NCI-H2171 treated with DMSO at 0.1 percent for 48 hours (cell line): ENCODE measurements at places on chromosomes 1 and 21.
A peak's percentile ranks its signal among the peaks of the same experiment; 100 is the strongest.

GRCh38 chr1:182588500-182589396, at the start of gene RNASEL:
Gene RNASEL (minus strand): TSS chr1:182589256. CDS start chr1:182586806, 2,450 bp downstream.
- peak; percentile 30 for DNase-seq

- DNase-seq = no peak
These were observed 4.9 kb downstream of the TNFRSF25 start for GRCh38 chr1:6461051-6461530.

GRCh38 chr1:151519667-151520066, 8.5 kb downstream of the CGN start:
- DNase-seq = no peak

- DNase-seq = no peak
These were observed 10.5 kb downstream of the KCNJ15 start for GRCh38 chr21:38267136-38267755.

- DNase-seq = no peak
These were observed 36.8 kb upstream of the AHCYL1 start for GRCh38 chr1:109947582-109948284.
